ENCODE measurements at places on chromosomes 5 and 9. TPM values are rescaled to one million over a fixed set of nuclear protein-coding genes. Genes with fewer than 3 reads are reported as not detected.

- H3K4me3 ChIP-seq: peak within 1 kb of the TSS; percentile 75
- H3K4me1 ChIP-seq: peaks cover 6% of the 10 kb centered on the region
- no peaks in the 10 kb centered on the region for H3K27me3 ChIP-seq
- no peaks in the 10 kb centered on the region for H3K36me3 ChIP-seq
- DNase-seq: peak; percentile 78
- H3K27ac ChIP-seq: no peak within 1 kb of the TSS
These were observed at the start of gene SLC12A7 for GRCh38 chr5:1111727-1112289. SLC12A7 (minus strand) TSS chr5:1112063; CDS start chr5:1111991, 72 bp downstream.

GRCh38 chr9:112700085-112700484 lies 17.8 kb downstream of the INIP start:
- H3K27ac ChIP-seq: no peak overlapping the region
- no peak overlapping the region for H3K4me3 ChIP-seq

DNA sequence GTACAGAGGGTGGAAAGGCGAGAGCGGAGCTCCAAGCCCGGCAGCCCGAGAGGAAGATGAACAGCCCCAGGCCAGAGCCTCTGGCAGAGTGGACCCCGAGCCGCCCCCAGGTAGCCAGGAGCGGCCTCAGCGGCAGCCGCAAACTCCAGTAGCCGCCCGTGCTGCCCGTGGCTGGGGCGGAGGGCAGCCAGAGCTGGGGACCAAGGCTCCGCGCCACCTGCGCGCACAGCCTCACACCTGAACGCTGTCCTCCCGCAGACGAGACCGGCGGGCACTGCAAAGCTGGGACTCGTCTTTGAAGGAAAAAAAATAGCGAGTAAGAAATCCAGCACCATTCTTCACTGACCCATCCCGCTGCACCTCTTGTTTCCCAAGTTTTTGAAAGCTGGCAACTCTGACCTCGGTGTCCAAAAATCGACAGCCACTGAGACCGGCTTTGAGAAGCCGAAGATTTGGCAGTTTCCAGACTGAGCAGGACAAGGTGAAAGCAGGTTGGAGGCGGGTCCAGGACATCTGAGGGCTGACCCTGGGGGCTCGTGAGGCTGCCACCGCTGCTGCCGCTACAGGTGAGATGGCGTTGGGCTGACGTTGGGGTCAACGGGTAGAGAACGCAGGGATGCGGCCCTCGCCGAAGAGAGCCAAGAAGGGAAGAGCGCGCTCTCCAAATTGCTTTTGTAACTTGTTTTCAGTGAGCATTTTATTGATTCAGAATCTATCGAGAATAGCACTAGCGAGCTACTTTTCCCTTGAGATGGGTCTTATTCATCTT lies at the start of gene PTGER4:
Gene PTGER4 (plus strand): TSS at position 3 of the 769 bp plus-strand sequence. CDS start 1,079 bp downstream, outside the sequence.
- peak within 1 kb of the TSS; percentile 57 for H3K4me3 ChIP-seq
- H3K27ac ChIP-seq: peak within 1 kb of the TSS; percentile 60
- peak; percentile 52 for DNase-seq
- H3K4me1 ChIP-seq: peaks cover 17% of the 10 kb centered on the region

The OR1B1 gene
- not detected for total RNA-seq
